ENCODE measurements at places on chromosomes 6 and 20.

GRCh38 chr6:13358511-13358910 lies 30.2 kb upstream of the TBC1D7 start:
- no peak for DNase-seq

DNA sequence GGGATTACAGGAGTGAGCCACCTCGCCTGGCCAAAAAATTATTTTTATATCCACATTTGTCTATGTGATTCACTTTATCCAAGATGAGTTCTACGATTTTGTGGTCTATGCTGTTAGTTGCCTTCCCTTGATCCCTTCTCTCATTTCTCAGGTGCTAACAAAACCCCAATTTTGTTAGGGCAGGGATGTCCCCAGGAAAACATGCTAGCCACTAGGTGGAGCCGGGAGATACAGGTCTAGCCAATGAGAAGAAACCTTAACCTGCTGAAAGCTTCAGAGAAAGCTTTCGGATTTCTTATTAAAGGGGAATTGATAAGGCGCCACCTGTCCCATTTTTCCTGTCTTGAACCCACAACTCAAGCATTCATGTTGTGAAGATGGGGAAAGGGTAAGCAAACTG lies 167.4 kb upstream of the OLIG3 start:
- DNase-seq: no peak

- no peak for DNase-seq
Observed at GRCh38 chr20:40156600-40157317, 532.3 kb downstream of the MAFB start.

GRCh38 chr6:147530132-147531060 lies 21.9 kb downstream of the SAMD5 start:
- DNase-seq: peak; percentile 4

DNA sequence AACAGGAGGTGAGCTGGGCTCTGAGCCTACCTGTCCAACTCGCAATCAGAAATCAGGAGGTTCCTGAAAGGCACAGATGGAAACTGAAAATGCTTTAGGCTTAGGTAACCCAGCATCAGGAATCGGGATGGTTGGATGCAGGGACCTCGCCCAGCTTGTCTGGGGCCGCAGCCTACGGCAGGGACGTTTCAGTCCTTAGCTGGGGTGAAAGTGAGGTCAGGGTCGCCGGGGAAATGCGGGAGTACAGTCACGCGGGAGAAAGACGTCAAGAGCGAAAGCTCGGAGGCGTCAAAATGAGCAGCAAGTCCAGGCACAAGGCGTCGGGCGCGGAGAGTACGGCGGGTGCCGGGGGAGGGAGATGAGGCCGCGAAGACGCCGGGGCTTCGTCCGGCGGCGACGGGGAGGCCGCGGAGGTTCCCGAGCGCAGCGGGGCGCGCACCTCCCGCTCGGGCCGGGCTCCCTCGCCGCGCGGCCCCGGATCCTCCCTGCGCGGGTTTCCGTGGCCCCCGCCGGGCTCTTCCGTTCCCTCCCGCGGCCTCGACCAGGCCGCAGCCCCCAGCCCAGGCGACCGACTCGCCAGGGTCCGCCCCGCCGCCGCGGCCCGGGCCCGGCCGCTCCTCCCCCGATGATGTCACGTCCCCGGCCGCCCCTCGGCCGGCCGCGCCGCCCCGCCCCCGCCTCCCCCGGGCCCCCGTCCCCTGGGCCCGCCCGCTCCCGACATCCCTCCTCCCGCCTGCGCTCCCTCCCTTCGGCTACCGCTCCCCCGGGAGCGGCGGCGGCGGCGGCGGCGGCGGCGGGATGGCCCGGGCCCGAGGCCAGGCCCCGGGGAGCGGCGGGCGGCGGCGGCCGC lies at the start of gene EBF4:
TSS of gene EBF4 (plus strand) at position 745 of the 850 bp plus-strand sequence. CDS start 866 bp downstream, outside the sequence.
- DNase-seq: peak; percentile 22

DNA sequence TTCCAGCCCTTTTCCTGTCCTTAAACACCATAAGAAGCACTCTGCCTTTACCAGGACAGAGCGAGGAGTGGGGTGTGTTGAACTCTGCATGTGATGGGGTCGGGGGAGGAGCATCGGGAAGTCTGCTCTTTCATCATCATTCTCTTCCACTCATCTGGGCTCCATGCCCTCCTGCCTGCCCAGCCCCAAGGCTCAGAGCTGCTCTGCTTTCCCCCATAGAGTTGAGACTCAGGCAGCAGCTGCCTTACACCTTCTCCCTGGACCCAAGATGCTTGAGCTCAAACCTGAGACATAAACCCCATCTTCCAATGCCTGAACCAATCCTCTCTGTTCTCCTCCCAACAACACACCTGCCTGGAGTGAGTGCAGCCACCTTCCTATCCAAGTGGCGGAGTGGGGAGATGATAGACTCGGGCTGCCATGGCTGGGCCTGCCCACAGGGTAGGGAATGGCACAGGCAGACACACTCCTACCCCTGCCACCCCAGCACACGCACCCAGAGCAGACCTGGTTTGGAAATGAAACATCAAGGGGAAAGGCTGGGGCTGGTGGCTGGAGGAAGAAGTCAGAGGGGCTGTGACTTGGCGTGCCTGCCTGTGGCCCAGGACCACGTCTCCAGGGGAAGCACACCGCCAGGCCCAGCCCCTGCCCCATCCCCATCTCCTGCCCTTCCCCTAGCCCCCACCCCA lies 28.4 kb downstream of the TFEB start:
- DNase-seq: no peak

GRCh38 chr6:41284726-41285125 lies 1.8 kb downstream of the TREM1 start:
- DNase-seq: peak; percentile 39

GRCh38 chr6:111753573-111753972 lies 119.7 kb downstream of the FYN start:
- DNase-seq: no peak

DNA sequence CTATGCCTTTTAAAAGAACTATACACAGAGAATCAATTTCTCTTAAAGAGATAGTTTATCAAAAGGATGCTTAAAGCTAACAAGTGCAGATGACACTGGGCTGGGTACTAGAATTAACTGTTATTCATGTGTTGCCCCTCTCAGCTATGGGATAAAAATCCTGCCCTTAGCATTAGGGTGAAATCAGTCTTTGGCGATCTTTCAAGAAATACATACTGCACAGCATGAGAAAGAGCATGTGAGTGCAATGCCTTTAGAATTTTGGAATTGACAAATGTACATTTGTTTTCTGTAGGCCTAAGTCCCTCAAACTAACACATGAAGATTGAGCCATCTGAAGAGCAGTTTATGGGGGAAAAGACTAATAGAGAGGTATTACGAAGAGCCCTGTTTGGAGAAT lies 115.4 kb downstream of the ZFP64 start:
- DNase-seq: no peak

DNA sequence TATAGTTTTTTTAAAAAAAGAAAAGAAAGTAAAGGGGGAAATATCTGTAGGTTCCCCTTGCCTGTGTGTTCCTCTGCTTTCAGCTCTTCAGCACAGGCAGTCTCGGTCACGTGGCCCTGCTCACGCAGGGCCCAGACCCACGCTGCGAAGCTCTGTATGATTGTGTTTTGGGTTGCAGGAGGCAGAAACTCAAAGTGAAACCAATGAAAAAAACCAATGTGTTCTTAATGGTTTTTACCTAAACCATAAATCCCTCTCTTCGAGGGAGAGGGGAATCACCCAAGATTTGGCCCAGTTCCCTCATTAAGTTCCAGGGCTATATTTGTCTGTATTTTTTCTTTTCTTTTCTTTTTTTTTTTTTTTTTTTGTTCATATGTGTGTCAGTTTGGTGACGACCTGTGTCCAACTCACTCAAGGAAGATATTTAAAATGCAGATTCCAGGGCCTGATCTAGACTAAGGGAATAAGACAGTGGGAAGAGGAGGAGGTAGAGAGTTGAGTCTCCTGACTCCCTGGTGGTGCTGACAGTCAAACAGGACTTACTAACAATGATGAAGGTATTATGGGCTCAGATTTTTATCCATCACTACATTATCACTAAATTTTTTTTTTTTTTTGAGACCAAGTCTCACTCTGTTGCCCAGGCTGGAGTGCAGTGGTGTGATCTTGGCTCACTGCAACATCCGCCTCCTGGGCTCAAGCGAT lies 33.8 kb upstream of the RREB1 start:
- no peak for DNase-seq

- no peak for DNase-seq
Observed at GRCh38 chr6:107402533-107402932, 56.8 kb downstream of the PDSS2 start.

- DNase-seq: peak; percentile 49
Observed at GRCh38 chr6:14066782-14067406, 50.7 kb upstream of the CD83 start.

- DNase-seq: no peak
Observed at GRCh38 chr20:34886122-34886521, 9.7 kb downstream of the ACSS2 start.

DNA sequence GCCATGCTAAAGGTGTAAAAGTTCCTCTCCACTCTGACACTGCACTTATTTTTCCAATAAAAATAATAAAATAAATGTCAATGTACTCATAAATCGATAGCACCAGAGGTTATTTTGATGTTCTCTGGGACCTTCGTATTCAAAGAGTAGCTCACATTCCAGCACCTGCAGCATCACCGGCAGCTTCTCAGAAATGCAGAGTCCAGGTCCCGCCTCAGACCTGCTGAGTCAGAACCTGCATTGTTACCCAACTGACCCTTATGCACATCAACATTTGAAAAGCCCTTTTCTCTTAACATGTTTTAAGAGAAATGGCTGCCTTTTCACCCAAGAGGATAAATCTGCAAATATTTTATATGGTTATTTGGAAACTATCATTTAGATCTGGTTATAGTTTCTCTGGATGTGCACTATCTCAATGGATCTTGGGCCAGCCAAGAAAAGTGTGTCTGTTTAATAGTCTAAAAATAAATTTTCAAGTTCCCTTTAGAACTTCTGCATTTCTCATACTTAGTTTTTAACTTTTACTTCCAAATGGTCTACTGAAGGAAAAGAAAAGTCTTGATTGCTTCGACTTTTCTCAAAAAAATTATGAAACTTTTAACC lies 216.2 kb upstream of the PRDM1 start:
- DNase-seq: no peak

GRCh38 chr6:13336553-13336952 lies 8.2 kb upstream of the TBC1D7 start:
- DNase-seq: peak; percentile 31

DNA sequence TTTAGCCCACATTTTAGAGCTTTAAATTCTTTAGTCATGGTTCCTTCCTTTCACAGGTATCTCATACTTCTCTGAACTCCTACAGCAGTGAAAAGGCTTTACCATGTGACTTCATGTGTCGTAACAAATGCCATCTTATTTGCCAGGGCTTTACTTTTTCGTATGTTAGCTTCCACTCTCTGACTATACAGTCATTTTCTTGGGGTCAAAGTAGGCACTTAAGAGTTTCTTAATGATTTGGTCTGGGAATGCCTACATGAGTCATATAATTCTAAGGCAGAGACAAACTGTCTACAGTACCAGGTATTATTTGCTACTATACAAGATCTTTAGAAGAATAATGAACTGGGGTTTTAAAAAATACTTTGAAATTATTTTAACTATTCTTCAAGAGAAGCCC lies 15.0 kb downstream of the RAB23 start:
- DNase-seq: no peak

DNA sequence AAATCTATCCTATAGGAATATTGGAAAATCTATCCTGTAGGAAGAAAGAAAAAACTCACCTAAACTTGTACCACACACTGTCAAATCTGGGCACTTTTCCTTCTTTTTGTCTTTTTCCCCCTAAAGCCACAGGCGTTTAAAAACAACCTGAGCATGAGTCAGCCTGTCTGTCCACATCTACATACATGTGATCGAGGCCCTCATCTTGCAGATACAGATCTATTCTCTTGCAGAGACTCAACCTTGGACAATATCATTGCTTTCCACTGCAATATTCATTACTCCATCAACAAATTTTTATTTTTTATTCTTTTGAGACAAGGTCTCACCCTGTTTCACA lies 95.9 kb upstream of the IYD start:
- no peak for DNase-seq

DNA sequence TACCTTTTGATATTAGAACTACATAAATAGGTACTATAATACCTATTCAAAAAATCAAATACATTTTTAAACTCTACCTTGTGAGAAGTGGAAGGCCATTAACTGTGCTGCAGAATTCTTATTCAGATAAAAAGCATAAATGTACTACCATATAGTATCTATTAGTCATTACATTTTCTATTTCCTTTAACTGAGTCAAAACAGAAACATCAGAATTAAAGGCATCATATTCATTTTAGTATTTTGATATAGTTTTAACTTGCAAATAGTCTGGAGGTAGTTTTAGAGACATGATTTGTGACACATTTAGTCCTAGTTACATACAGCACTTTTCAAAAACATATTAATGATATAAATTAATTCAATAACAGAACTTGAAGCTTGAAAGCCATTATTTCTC lies 39.9 kb upstream of the TAB2 start:
- no peak for DNase-seq

GRCh38 chr6:11363881-11364576 lies 131.6 kb upstream of the NEDD9 start:
- no peak for DNase-seq

DNA sequence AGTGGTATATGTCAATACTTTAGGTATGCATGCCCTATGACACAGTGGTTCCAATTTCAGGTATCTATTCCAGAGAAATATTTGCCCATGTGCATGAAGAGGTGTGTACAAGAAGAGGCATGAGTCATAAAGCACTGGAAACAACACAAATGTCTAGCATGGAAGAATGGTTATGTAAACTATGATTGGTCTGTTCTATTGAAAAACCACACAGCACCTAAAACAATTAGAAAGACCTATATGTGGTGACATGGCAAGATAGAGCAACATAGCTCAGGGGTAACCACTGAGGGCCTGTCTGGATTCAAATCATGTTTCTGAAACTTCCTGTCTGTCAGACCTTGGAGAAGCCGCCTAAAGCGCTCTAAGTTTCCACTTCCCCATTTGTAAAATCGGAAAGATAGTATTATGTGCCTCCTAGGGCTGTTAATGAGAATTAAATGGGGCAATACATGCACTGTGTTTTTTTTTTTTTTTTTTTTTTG lies 76.0 kb upstream of the SHLD1 start:
- DNase-seq: no peak

DNA sequence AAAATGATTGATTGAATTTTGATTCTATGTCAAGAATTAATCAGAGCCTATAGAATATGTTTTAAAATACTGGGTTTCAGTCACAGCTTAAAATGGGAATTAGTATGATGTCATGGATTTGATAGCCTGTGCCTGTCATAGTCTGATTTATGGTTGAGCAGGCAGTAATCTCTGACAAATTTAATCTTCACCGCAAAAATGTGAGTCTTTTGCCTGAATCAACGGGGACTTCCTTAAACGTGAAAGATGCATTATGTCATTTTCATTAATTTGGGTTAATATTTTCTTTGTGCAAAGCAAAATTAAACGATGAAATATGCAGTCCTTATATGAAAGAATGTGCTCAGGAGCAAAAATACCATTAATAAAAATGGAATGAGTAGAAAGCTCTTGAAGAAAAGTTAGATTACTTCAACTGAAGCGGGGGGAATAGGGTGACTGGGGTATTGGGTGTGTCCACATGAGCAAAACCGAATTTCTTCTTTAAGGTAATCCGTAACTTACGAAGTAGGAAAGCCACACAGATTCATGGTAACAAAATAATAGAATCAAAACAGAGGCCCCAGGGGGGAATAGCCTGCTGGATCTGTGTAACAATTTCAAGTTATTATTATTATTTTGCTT lies 339.6 kb upstream of the NOX3 start:
- DNase-seq: no peak

GRCh38 chr6:161489626-161490306 lies 215.9 kb upstream of the AGPAT4 start:
- no peak for DNase-seq

GRCh38 chr6:37657112-37657886 lies 40.4 kb downstream of the MDGA1 start:
- DNase-seq: no peak

Data from DMS79 treated with DMSO at 0.1 percent for 48 hours (cell line).